Activated gamma-delta T cell treated with anti-CD3 and anti-CD28 coated beads, Interleukin-2, amount 50 U/mL, for 16 hours (primary cell): ENCODE measurements at places on chromosomes 1 and 21.

- no peak for DNase-seq
These were observed 21.1 kb upstream of the ACTRT2 start for GRCh38 chr1:3000214-3000613.

DNA sequence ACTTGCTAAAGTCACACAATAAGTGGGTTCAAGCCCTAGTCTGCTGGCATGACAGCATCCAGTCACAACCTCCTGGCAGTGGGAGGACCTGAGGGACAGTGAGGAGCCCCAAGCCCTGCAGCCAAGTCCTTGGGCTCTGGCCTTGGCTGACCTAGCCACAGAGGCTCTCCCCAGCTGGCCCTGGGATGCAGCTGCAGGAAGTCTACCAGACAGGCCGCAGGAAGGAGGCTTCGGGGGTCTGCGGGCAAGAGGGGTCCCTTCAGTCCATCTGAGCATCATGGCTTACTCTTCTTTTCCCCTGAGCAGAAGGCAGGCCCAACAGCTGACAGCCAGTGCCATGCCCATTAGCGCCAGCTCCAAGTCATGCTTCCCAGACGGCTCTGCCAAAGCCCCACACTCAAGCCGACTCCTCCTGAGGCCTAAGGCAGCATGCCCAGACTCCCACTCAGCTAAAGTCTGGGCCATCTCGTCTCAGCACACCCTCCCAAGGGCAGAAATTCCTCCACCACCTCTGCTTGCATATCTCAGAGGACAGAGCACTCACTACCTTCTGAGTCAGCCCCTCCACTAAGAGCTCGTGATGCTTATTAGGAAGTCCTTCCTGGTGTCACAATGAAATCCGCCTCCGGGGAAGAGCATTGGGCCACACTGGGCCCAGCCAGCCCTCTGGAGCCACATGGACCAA is 20.1 kb downstream of the SLC1A7 start:
- no peak for DNase-seq

- no peak for DNase-seq
These were observed 795.2 kb upstream of the TMPRSS15 start for GRCh38 chr21:19198801-19199200.

GRCh38 chr1:225847610-225848009 is 34.6 kb downstream of the TMEM63A start:
- no peak for DNase-seq

DNA sequence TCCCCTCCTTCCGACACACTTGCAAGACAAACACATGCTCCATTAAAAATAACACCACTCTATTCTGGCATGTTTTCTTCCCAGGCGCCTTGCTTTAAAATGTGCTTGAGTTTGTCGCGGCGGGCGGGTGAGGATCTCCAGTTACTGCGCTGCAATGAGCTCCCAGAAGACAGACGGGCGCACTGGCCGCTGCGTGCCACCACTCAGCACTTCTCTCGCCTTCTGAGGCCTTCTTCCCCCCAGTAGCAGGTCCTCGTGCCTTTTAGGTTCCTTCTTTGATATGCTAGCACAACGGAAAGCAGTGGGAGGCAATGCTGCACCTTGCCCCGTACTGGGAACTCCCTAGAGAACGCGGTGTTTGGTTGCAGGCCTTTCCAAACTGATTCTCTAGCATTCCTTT is 279.5 kb upstream of the NR5A2 start:
- DNase-seq, result no peak

- DNase-seq, result no peak
These were observed 6.1 kb upstream of the AIRE start for GRCh38 chr21:44279354-44280260.
